Stimulated activated CD8-positive, alpha-beta memory T cell treated with anti-CD3 and anti-CD28 coated beads, Interleukin-4, amount 100 ng/mL, for 1 hour (primary cell): ENCODE measurements at places on chromosomes 13 and 19.

GRCh38 chr13:98300956-98301641 is 124.0 kb upstream of the RNF113B start:
- no peak for DNase-seq

DNA sequence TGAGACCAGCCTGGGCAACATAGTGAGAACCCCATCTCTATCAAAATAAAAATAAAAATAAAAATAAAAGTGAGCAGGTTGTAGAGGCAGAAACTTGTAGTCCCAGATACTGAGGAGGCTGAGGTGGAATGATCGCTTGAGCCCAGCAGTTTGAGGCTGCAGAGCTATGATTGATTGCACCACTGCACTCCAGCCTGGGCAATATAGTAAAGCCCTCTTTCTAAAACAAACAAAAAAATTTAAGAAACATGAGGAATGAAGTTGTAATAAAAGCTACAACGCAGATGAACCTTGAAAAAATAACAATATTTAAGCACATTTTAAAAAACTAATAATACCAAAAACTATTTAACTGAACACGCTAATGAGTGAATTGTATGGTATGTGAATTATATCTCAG is 919.3 kb downstream of the UQCRFS1 start:
- no peak for DNase-seq

- no peak for DNase-seq
These were observed 53.9 kb upstream of the GAS6 start for GRCh38 chr13:113917594-113918371.

DNA sequence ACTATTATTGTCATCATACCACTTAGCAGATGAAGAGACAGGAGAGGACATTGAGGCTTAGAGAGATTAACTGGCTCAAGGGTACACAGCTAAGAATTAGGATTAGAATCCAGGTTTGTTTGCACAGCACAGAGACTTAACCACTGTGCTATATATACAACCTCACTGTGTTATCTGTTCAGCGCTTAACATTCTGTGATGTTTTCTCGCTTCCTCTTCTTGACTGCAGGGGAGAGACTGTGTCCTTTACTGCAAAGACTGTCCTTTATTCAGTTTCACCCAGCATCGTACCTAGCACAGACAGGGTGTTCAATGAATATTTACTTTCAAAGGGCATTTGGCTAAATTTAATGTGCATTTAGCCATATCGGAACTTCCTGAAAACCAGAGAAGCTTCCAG is 54.9 kb upstream of the PCDH8 start:
- DNase-seq, result no peak

DNA sequence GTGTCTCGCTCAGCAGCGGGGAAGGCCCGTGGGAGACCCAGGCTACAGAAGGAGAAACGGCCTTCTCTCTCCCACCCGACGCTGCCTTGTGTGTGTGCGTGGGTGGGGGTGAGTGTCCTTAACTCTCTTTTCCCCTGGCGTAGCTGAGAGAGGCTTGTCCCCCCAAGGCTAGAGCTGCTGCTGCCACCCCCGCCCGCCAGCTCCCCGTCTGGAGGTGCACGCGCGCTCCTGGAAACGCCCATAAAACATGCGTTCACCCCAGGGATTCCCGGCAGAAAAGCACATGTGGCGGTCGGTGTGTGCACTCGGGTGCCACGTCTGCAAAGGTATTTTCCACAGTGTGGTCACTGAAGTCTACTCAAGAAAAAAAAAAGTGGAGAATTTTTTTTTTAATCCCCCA is 36.1 kb downstream of the GADD45B start:
- no peak for DNase-seq

DNA sequence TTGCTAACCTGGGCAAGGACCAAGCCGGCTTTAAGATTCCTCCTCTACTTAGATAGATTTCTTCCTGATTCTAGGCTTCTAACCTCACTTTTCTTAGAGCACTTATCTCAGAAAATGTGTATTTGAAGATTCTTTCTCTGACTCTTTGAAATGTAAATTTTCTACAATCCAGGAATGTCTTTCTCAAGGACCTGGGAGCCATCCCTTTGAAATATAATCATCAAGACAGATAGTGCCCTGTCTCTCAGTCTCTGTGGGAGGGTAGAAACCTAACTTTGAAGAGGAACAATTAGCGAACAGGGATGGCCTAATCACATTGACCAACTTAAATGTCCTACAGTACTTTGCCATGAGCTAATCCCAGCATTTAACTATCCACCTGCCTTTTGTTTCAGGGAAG is 1646.0 kb downstream of the PCDH9 start:
- DNase-seq, result no peak

GRCh38 chr13:45949161-45949560 is 97.6 kb upstream of the SIAH3 start:
- no peak for DNase-seq

DNA sequence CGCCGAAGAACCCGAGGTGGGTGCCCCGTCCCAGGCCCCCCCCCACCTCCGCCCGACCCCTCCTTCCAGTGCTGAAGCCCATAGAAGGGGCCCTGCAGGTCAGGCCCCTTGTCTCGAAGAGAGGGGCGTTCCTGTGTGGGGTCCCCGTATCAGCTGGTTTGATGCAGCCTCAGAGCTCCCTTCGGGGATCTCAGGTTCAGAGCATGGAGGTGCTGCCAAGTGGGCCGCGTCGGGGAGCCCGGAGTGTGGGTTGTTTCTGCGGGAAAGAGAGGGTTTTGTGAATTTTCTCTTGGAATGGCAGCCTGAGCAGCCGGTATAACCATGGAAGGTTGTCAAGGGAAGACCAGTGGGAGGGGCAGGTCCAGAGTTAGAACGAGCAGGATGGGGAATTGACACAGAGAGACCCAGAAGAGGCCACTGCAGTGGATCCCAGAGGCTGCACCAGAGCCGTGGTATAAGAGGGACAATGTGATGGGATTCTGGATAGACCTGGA is 384 bp downstream of the TRAPPC2B start:
- no peak for DNase-seq

- DNase-seq, result no peak
These were observed 13.2 kb upstream of the LATS2 start for GRCh38 chr13:21074546-21074945.

- no peak for DNase-seq
These were observed 96.8 kb downstream of the TSHZ3 start for GRCh38 chr19:31252441-31252840.

GRCh38 chr13:73656863-73657262 is 477.3 kb downstream of the KLF12 start:
- no peak for DNase-seq

DNA sequence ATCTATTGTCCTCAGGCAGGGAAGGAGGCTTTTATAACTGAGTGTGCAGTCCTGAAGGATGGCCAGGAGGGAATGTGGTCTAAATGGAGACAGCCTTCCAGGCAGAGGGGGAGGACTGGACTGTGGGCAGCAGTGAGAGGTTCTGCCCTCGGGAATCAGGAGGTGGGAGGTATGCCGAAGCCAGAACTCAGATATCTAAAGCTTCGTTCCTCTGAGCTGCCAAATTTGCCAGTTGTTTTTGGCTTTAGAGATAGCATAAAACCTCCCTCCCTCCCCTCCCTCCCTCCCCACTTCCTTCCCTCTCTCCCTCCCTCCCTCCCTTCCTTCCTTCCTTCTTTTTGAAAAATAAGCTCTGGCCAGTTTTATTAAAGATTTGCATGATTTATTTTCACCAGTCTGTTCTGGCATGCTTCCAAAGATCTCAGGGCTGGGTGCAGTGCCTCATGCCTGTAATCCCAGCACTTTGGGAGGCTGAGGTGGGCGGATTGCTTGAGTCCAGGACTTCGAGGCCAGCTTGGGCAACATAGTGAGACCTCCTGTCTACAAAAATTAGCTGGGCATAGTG is 2.4 kb downstream of the MEDAG start:
- no peak for DNase-seq
